ENCODE measurements at places on chromosomes 7 and 10.

- DNase-seq = no peak
Measured at GRCh38 chr7:2646680-2647571, 15.1 kb downstream of the TTYH3 start.

DNA sequence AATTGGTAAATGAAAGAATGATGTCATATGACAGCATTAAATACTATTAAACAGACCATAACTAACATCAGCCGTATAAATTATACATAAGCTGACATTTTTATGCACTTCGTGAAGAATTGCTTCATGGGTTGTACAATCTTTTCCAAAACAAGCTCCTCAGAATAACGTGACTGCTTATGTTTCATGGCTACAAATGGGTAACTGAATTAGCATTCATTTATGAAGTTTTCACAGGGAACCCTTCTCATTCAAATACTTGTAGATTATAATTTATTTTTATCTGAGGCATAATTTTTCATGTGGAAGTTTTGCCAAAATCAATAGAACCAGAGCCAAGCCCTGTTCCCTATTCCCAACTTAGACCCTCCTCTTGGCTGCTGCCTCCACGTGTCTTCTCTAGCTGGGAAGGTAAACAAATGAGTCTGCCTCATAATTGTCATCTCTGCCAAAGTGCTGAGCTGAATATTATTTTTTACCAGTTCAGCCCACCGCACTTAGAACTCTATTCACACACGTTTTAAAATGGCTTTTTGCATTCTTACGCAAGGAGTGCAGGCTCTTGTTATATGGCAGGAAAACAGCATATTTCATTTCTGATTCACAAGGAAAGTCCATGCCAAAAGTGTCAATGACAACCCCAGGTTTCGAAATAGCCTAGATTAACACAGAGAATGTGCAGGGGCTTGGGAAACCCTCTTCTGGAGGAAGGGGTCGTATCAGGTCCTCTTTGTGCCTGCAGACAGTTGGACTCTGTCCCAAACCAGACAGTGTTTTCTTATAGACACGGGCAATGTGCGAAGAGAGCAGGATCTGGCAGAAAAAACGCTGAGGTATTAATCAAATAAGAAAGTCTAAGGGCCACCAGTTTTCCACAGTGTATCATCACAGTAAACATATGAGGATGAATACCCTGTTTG, 370.7 kb upstream of the MGMT start:
- DNase-seq = no peak

DNA sequence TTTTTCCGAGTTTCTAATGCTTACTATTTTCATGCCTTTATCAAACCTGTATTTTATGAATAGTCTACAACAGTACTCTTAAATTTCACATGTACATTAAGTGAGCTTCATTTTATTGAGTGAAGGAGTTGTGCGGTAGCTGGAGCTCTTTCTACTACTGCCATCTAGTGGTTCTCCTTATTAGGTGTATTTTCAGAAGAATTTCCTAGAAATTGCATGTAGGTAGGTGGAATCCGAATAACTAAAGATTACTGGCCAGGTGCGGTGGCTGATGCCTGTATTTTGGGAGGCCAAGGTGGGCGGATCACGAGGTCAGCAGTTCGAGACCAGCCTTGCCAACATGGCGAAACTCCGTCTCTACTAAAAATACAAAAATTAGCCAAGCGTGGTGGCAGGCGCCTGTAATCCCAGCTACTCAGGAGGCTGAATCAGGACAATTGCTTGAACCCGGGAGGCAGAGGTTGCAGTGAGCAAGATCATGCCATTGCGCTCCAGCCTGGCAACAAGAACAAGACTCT, 38.3 kb downstream of the LRRC72 start:
- DNase-seq = no peak

GRCh38 chr7:36884910-36885309, 160.6 kb upstream of the AOAH start:
- no peak for DNase-seq

DNA sequence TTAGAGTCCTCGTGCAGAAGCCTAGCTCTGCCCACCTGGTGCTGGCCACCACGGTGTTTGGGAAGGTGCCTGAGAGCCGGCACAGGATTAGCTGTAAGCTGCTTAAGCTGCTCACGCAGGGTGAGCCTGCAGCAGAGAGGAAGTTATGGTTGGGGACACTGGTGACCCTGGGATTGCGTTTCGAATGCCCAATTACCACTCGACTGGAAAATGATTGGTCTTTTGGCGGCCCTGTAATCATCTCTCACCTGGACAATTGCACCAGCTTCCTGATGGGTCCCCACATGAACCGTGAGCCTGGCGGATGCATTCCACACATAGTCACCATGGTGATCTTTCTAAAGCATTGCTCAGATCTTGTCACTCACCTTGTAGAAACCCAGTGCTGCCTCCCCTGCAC, 442.3 kb upstream of the ZMIZ1 start:
- DNase-seq = no peak

DNA sequence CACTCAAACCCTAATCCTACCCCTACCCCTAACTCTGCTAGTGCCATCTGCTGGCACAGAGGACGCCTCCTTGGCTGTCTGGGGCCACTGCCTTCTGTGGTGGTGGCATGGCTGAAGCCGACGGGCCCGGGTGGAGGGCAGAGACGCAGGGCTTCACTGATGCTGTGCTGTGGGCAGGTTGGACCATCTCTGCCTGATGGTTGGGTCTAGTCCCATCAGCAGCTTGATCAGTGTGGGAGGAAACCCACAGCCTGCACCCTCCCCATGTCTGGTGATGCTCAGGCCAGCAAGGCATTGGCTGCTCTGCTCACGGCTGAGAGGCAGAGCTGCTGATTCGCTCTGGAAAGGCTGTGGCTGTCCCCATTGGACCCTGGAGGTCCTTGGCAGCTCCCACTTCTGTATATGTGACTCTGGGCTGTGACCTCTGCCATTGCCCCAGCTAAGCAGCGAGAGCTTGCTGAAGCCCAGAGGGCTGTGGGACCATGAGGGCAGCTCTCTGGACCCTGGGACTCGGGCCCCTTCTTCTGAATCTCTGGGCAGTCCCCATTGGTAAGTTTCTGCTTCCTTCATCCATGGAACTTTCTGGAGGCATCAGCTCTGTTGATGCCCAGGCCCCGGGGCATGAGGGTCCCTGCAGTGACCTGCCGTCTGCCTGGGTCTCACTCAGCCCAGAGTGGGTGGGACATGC, at the start of gene SCART1:
SCART1 (plus strand) TSS at position 430 of the 688 bp plus-strand sequence; CDS start at position 483, 53 bp downstream.
- no peak for DNase-seq

- no peak for DNase-seq
Measured at GRCh38 chr10:69697006-69697405, 67.0 kb downstream of the FAM241B start.

DNA sequence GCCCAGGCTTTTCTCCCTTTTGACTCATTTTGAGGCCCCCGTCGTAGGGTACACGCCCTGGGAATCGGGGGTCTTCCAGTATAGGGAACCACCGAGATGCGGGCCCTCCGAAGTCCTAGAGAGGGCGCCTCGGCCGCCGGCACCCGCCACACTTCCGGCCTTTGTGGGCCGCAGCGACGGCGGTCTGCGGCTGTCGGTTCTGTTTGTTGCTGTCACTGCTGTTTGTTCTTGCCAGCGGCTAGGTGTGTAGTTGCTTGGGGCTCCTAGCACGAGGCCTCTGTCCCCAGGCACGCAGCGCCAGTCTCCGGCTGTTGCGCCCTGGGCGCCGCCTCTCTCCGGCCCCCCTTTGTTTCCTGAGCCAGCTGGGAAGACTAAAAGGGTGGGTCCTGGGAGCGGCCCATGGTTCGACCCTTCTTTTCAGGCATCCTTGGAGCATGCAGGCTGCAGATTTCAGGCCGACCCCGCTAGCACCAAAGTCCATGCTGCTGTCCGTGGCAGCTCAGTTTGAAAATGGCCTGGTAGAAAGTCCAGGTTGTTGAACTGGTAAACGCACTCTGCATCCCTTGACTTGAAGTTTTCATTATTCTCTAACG, 17.8 kb upstream of the ZKSCAN1 start:
- DNase-seq = no peak

DNA sequence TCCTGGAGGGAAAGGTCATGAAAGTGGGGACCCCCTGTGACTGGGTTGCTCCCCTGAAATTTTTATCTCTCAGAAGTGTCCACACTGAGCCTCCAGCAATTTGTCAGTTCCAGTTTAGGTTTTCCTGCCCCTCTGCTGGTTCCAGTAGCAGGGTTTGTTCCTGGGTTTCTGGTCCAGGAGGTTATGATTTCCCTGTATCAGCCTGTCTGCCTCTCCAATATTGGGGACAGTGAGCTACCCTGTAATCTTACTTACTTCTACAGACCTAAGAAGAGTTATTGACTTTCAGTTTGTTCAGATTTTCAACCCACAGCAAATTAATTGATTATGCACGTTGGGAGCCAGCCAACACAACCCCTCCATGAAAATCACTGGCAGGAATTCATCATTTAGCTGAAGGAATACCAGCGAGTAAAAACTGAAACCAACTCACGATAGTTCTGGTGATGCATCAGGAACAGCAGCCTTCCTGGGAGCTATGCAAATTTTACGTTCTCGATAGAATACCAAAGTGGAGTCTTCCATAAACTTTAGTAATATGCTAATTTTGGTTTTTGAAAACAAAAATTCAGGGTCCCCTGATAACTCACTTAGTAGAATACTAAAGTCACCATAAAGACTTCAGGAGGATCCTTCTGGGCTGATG, 31.3 kb upstream of the IL15RA start:
- no peak for DNase-seq

GRCh38 chr10:47403446-47404318, 19.6 kb upstream of the ZNF488 start:
- DNase-seq = no peak
